NCI-H1436 (cell line): ENCODE measurements at places on chromosomes 12 and 14.

- DNase-seq, result no peak
Measured at GRCh38 chr12:102503056-102503681, 22.8 kb upstream of the IGF1 start.

DNA sequence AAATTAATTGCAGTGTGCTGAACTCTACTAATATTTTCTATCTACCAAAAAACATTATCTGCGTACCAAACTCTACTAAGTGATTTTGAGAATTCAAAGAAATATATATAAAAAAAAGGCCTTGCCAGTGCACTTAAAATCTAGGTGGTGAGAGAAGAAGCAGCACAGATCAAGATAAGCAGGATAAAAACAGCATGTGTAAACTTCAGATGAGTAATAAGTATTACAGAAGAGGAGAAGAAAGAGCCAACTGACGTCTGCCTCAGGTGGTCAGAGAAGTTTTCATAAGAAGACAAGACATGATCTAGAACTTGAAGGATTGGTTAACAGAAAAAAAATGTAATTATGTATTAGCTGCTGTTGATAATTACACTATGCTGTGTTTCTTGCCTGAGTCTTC lies 166.4 kb downstream of the DUSP6 start:
- DNase-seq, result no peak

- no peak for DNase-seq
Measured at GRCh38 chr12:96350982-96351381, 49.3 kb downstream of the CDK17 start.

- no peak for DNase-seq
Measured at GRCh38 chr12:75815756-75816155, 215.8 kb downstream of the PHLDA1 start.

DNA sequence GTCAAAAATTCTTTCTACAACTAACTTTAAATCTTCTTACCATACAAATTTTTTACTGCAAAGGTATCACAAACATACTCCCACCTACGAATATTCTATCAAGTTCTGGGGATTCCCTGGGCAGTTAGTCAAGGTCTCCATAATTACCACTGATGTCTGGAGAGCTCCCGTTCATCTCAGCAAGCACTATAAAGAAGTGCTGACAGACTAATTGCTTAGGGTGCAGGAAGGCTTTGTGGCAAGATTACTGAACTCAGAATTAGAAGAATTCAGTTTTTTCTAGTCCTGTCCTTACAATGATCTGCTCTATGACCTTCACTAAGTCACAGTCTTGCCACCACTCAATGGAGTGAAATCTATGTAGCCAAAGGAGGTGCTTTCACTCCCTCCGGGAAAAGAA lies 61.5 kb downstream of the DUSP16 start:
- DNase-seq, result no peak

DNA sequence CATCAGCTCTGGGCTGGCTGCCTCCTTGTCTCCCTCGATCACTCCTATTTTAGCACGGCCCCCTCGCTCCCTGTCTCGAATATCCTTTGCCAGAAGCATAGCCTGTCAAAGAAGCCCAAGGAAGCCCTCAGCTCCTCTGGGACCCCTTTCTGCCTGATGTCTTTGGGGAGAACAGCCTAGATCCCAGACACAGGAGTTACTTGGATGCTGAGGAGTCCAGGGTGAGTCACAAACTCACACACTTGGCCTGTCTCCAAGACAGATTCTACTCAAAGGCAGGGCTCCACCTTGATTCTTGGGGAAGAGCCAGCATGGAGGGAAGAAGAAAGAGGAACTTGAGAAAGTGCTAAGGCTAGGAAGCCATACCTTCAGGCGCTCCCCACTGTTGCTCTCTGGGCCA lies 8.1 kb downstream of the AVIL start:
- DNase-seq, result no peak

- DNase-seq, result no peak
Measured at GRCh38 chr12:49954863-49955830, 4.6 kb downstream of the AQP2 start.

DNA sequence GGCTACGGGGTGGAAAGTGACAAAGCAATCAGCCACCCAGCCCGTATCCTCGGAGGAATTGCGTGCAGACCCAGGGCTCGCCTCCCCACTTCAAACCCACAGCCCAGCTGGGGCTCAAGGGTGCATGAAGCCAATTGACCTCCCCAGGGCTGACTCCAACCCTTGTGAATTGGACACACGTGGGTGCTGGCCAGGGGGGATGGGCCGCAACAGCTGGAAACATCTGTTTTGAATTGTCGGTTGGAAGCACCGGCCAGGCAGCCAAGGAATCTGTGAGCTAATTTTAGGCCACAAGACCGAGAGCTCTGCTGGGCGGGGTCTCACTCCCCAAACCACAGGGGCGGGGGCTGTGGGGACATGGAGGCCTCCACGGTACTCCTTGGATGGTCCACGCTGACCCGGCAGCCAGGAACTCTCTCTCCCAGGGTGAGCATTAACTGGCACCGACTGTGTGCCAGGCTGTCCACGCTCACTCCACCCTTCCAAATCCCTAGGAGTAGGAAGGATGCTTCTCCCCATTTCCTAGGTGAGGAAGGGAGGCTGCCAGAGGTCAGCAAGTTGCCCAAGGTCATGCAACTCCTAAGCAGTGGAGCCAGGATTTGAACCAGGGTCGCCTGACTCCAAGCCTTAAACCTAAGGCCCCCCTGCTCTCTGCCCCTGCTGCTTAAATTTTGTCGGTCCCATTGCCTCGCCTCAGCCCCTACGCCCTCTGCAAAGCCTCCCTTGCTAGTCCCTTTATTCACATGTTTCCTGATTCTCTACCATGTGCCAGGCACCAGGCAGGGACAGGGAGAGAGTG lies 11.9 kb upstream of the TMEM119 start:
- DNase-seq, result no peak

DNA sequence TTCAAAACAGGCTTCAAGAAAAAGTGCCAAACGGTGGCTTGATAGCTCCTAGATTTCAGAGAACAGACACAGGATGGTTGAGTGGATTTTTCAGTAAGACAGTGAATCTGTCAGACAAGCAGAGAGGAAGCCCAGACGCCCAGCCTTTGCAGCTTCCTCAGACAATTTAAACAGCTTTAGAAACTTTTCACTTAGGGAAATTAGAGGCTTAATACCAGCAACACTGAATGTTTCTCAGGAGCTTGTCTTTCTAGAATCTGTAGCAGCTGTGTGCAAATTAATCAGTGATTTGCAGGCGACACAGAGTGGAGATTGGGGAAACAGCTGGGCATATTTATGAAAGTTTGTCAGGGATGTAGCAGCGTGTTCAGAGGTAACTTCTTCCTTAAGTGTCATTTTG lies 362.1 kb downstream of the GALC start:
- no peak for DNase-seq

DNA sequence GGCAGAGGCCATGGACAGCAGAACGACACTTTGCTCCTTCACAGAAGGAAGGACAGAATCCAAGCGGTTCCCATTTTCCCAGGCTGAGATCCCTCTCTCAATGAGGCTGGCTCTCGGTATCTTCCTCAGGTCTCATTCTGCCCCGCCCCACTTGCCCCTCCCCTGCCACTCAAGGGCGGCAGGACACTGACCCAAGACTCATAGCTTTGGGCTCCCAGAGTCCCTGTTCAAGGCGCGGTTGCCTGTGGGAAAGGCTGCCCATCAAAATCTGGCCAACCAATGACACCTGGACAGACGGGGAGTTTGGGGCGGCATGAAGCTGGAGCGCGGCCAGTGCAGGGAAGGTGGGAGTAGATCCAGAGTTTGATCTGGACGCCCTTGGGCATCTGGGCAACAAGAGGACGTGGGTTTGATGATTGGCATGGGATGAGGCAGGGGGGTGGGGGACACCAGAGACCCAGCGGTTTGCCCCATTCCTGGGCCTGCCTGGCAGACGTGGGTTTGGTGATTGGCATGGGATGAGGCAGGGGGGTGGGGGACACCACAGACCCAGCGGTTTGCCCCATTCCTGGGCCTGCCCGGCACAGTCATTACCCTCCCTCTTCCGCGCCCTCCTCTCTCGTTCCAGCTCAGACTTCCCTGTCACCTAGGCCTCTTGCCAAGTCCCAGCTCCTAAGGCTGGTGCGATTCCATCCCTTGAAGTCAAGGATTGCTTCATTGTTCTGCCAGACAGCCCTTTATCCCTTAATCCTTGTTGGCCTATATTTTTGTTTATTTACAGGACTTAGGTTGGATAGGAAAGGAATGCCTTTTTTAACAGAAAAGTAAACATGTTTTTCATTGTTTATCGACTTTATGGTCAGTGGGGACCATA lies 92.1 kb downstream of the NINJ2 start:
- DNase-seq, result no peak

DNA sequence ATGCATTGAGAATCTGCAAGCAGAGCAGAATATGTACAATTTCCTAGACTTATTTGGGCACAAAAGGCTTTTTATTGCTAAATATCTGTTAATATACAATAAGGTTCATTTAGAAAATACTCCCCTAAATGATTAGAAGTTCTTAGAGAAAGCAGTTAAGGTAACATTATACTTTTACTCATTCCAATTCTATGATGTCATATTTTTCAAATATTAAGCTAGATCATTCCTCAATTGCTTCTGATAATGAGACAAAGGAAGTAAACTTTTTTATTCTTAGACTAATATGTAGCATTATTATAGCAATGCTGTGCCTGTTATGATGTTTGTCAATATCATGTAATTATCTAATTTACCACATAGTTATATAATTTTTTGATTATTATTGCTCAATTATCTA lies 447.0 kb downstream of the SLC16A7 start:
- no peak for DNase-seq

DNA sequence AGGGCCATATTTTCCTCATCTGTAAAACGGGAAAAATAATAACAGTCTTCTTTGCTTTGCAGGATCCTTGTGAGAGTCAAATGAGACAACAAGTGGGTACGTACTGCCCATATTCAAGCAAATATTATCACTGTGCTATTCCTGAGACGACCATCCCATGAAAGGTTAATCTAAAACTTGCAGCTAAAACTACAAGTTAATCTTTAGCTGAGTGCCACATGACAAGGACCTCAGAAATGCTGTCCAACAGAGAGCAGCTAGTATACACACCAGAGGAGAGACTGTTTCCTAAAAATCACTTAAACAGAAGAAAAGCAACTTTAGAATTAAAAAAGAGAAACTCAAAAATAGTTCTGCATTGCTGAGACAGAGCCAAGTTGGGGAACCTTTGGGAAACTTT lies 162.7 kb upstream of the TMTC2 start:
- DNase-seq, result no peak

GRCh38 chr12:26123482-26123980 lies 1.3 kb downstream of the BHLHE41 start:
- DNase-seq, result no peak

GRCh38 chr12:79848339-79848738 lies 86.6 kb downstream of the PPP1R12A start:
- no peak for DNase-seq

DNA sequence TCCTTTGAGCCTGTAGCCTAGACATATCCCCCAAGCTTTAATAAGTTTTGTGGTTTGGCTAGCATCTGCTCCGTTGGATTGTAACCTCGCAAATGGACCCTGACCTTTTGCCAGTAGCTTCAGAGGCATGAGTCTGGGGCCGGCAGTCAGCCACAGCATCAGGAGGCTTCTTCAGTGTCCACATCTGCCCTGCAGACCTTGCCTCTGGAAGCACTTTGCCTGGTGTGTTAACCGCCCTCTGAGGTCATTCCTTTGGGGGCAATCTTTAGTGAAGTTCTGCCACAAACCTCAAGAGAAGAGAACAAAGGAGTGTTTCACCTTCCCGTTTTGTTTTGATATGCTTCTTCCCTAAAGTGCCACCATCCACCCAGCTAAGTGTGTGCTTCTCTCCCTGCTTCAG lies 71.4 kb downstream of the GNS start:
- no peak for DNase-seq

- DNase-seq, result no peak
Measured at GRCh38 chr14:104680806-104681688, 8.4 kb upstream of the INF2 start.

- DNase-seq, result no peak
Measured at GRCh38 chr14:81412779-81413178, 12.7 kb upstream of the STON2 start.

- DNase-seq, result no peak
Measured at GRCh38 chr12:92210071-92210470, 64.4 kb upstream of the BTG1 start.

- DNase-seq, result no peak
Measured at GRCh38 chr14:39267608-39268005, 33.9 kb downstream of the MIA2 start.
